ENCODE measurements at places on chromosomes 1 and 21. TPM values are rescaled to one million over a fixed set of nuclear protein-coding genes. Genes with fewer than 3 reads are reported as not detected.

ARPC5 gene
- polyA plus RNA-seq = 161 TPM

FCN3 gene
- polyA plus RNA-seq = 4.1 TPM

C1orf216 gene
- polyA plus RNA-seq = 6.4 TPM

DCST1 gene
- 0.09 TPM for polyA plus RNA-seq

CA14 gene
- polyA plus RNA-seq = not detected
